ENCODE measurements at places on chromosomes 6 and 20.

- no peak for DNase-seq
Observed at GRCh38 chr6:63554782-63555181, 17.5 kb upstream of the LOC128125822 start.

- DNase-seq, result no peak
Observed at GRCh38 chr6:108200186-108200585, 34.4 kb downstream of the NR2E1 start.

DNA sequence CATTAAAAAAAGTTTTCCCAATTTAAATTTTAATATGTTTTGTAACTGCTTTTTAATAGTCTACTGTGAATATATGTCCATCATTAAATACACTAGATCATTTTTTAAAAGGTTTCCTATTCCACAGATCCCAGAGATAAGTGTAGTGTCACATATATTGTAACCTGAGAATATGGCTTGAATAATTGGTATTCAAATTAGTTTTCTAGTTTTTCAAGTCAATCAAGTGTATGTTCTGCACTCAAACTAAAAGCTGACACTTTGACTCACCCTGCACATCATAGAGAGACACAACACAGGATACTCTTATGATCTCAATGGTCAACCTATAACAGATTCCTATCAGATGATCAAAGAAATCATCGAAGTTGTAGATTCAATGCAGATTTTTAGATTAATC lies 49.1 kb downstream of the ZHX3 start:
- no peak for DNase-seq

GRCh38 chr6:28863604-28864325 lies 60.0 kb downstream of the TRIM27 start:
- peak; percentile 90 for DNase-seq

DNA sequence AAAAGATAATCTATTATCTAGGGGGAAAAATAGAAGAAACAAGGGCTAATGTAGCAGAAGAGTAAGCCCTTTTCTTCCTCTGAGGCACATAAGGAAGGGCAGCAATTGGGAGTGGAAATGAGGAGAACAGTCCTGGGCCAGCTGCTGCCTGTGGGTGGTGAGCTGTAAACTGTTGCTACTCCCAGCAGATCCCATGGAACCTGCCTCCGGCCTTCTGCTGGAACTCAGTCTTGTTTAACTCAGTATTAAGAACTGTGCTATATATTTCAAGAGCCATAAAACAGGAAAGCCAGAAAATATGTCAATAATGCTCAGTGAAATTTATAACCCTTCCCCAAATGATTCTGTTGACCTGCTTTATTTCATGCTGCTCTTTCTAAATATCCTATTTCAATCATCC lies 464.2 kb downstream of the COL12A1 start:
- no peak for DNase-seq

GRCh38 chr6:96522465-96523009 lies 931 bp downstream of the UFL1 start:
- DNase-seq, result no peak

DNA sequence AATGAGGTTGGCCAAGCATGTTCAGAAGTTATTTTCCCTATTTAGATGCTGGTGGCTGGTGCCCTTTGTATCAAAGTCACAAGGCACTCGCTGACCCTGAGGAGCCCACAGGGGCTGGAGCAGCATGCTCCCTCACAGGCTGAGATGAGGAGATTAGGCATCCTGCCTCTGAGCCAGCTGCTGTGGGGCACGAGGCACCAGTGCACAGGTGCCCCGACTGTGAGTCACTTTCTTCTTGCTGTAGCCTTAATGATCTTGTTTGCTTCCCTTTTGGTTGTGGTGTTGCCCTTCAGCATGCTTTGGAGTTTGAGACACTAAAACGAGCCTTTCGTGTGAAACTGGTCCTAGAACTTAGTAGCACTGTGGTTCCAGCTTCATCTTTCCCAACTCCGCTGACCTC lies 4.3 kb downstream of the PSMG4 start:
- DNase-seq, result no peak

GRCh38 chr20:58017231-58017969 lies 211.1 kb downstream of the ANKRD60 start:
- DNase-seq, result no peak

Data from CD4-positive, alpha-beta T cell treated with Interleukin-10 for 1 hour (primary cell).